ENCODE measurements at places on chromosomes 7 and 10.

GRCh38 chr10:124478515-124478914 is 16.9 kb downstream of the LHPP start:
- DNase-seq: no peak

GRCh38 chr7:36985866-36986400 is 261.6 kb upstream of the AOAH start:
- DNase-seq: no peak

GRCh38 chr7:138417764-138418163 is 42.3 kb upstream of the TRIM24 start:
- no peak for DNase-seq

DNA sequence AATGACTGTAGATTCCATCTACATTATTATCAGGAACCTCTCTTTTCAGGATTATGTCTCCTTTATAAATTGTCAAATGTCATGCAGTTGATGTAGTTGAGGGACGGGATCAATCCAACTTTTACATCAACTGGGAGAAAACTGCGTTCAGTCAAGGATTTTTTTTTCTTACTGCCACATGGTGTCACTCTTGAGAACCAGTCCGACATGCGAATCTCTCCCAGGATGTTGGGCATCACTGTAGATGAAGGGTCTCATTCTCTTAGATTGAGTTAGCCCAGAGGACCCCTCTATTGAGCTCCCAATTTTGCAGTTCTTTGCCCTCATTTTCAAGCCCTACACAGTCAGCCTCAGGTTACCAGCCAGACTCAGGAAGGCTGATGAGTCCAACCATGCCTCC is 120.3 kb upstream of the PTPRZ1 start:
- DNase-seq: no peak

DNA sequence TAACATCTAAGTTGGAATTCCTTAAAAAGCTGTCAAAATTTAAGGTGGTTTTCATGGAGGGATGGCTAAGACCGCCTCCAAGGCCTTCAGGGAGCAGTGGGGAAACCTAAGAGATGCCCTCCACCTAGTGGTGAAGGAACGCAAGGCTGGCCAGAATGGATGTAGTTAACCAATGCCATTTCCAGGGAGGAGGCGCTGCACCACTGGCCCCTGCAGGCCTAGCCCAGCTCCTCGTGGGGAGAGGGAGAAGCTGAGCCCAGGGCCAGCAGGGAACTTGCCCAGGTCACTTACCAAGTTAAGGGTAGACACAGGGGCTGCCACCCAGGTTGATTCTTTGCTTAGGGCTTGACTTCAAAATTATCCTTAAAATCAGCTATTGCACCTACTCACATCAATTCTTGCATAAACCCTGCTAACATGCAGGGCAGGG is 32.0 kb downstream of the FIGNL1 start:
- peak; percentile 32 for DNase-seq

DNA sequence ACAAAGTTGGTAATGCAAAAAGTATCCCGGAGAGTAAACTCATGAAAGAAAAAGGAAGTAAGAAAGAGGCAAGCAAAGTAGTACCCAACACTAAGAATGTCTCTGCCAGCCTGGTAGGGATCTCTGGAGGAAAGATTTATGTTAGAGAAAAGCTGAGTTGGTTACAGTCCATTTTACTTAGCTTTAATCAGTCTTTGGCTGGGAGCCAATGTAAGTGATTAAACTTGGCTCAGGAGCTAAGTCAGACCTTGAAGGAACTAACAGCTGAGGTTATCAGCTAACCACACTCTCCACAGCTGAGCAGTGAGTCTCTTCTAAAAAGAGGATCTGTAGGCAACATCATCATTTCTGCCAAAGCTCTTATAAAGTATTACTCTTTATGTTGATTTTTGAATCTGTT is 148.0 kb downstream of the ANKRD7 start:
- DNase-seq: no peak

DNA sequence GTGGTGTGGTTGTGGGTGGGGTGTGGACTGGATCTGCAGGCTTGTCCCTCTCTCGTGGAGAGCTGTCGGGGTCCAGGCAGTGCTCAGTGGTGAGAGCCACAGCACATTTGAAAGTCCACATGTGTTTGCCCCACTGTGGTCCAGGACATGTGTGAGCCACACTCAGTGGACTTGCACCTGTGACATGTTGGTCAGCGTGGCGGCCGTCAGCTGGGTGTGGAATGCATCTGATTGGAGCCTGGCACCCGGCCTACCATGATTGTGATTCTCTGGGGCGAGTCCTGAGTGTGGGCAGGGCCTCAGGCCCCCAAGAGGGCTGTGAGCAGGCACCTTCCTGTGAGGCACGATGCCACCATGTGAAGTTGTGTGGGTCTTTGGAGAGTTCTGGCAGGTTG is 77.9 kb downstream of the DNAJB6 start:
- DNase-seq: no peak

- no peak for DNase-seq
These were observed 64.1 kb upstream of the GNA12 start for GRCh38 chr7:2908103-2908683.

GRCh38 chr7:114504586-114504985 is 90.0 kb downstream of the FOXP2 start:
- DNase-seq: no peak

GRCh38 chr7:88339195-88339922 is 32.7 kb upstream of the STEAP4 start:
- DNase-seq: no peak

- no peak for DNase-seq
These were observed 73.7 kb downstream of the EVX1 start for GRCh38 chr7:27316311-27316710.

- DNase-seq: no peak
These were observed 19.8 kb downstream of the MAD1L1 start for GRCh38 chr7:2212906-2213305.

- DNase-seq: no peak
These were observed 22.2 kb downstream of the MMS19 start for GRCh38 chr10:97475936-97476594.

DNA sequence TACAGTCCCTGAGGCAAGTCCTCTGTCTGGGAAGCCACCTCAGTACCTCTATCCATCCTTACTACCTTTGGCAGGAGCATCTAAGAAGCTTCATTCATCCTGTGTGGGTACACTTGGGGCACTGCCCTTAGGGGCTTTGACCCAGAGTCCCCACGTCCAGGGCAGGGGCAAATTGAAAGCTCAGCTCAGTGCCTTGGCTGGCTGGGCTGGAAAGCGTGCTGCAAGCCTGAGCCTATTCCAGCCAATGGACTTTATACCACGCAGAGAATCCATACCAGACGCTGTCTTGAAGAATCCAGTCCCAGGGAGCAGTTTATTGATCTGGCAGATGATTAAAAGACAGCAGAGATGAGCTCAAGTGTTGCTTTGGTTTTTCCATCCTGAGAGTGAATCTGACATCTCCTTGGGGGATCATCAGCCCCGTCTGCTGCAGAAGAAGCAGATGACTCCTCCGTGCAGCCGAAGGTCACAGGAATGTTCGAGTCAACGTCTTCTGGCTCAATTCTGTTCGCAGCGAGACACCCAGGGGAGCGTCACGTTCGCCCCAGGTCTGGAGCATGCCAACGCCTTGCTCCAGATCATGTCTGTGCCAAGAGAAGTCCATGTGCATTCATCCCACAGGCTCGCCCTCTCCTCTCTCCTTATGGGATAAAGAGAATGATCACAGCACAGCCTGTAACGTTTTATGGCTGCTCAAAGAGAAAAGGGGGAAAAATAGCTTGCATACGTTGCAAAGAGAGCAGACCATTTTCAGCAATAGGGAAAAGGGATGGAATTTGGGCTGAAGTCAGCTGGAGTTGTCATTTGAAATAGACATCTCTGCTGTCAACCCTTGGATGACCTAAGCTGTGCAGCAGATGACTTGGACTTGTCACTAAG is 35.8 kb upstream of the LYZL1 start:
- no peak for DNase-seq

- no peak for DNase-seq
These were observed 61.0 kb downstream of the KLHDC10 start for GRCh38 chr7:130131191-130131834.

DNA sequence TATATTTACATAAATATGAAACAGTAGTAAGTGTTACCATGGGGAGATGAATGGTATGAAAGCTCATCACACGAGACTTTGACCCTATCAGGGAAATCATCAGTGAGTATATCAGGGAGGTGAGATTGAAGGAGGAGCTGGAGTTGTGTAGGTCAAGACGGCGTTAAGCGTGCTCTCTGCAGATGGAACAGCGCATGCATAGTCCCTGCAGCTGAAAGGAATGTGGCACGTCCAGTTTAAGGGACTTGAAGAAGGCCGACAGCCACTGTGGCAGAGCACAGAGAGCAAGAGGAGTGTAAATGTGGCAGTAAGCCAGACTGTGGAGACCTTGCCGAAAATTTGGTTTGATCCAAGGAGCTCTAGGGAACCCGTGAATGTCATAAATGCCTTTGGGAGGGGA is 38.9 kb downstream of the POU6F2 start:
- DNase-seq: no peak

Measured in stimulated activated CD8-positive, alpha-beta memory T cell treated with anti-CD3 and anti-CD28 coated beads, Interleukin-7, amount 100 ng/mL, for 1 hour (primary cell).